CD4-positive, alpha-beta memory T cell (primary cell): ENCODE measurements at places on chromosomes 5 and 9. TPM values are rescaled to one million over a fixed set of nuclear protein-coding genes. Genes with fewer than 3 reads are reported as not detected.

DNA sequence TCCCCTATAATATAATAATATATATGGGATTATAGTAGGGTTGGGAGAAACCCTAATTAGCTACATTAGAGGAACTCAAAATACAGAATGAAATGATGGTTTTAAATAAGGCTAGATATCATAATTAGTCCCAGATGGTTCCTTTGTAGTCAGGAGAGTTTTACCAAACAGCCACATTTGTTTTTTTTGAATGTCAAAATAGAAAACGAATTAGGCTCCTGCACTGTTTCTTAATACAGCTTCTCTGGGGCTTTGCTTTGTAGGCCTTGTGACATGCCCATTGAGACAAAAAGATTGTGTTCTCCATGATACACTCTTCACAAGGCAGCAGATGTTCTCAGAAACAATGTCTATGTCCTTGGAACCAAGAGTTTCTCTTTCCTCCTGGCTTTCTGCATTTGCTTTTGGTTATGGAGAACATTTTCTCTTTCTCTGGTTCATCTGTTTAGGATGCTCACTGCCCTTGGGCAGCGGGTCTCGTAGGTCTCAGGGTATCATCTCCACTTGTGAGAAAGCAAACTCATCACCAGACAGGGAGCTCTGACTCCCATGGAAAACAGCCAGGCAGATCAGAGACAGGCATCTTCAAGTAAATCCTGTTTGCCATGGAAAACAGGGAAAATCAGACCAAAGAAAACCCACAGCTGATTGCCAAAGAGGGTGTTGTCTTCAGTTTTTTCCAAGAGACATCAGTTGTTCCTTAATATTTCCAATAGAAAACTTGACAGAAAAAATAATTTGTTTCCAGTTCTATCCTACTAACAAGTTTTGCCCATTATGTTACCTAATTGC lies 54.1 kb upstream of the RPS23 start:
- no peaks in the 10 kb centered on the region for H3K27me3 ChIP-seq
- no peaks in the 10 kb centered on the region for H3K4me1 ChIP-seq
- no peaks in the 10 kb centered on the region for H3K36me3 ChIP-seq
- H3K4me3 ChIP-seq, result no peak overlapping the region

DNA sequence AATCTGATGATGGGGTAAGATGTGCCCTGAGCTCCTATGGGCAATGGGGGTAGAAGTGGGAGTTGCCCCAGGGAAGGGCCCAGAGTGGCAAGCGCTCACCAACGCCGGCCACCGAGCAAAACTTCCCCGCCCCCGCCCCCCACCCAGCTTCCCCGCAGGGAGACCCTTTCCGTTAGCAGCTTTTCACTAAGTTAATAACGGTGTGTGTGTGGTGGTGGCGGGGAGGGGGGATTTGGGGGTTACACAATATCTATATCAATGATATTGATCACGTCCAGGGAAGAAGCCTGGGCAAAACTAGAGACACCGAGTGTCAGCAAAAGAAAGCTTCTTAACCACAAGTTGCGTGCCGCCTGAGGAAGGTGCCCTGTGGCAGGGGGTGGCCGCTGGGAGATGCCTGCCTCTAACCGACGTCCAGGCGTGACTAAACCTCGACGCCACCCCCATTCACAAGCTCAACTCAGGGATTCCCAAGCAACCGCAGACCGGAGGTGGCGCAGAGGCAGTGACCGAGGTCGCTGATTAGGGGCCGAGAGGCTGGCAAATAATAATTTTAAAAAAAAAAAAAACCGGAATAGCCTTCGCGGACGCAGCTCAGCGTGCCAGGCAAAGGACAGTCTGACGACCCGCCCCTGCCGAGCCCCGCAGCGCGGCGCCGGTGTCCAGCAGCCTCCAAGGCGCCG lies 222.6 kb downstream of the MEF2C start:
- H3K4me3 ChIP-seq, result no peak overlapping the region
- peaks cover 54% of the 10 kb centered on the region for H3K27me3 ChIP-seq
- DNase-seq, result no peak
- H3K27ac ChIP-seq, result no peak overlapping the region

DNA sequence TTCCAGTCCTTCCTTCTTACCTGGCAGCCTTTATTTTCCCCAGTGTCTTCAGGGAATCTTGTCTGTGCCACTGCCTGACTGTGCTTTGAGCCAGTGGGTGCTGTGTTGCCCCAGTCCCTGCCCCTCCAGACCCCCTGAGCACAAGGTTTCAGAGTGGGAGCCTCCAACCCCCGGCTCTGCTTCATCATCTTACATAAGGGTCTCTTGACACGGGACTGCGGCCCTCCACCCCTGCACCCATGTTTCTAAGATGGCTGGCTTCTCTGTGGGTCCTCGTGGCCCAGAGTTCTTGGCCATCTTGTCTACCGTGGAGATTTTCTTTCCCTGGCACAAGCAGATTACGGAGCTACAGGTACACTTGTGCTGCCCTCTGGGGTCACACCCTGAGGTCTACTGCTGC lies 194.1 kb downstream of the CACNA1B start:
- no peak overlapping the region for H3K27ac ChIP-seq
- H3K4me1 ChIP-seq, result no peaks in the 10 kb centered on the region
- H3K4me3 ChIP-seq, result no peak overlapping the region
- no peak for DNase-seq

GRCh38 chr9:18545636-18546360 lies 71.8 kb downstream of the ADAMTSL1 start:
- no peaks in the 10 kb centered on the region for H3K36me3 ChIP-seq
- no peaks in the 10 kb centered on the region for H3K27me3 ChIP-seq
- H3K4me1 ChIP-seq, result no peaks in the 10 kb centered on the region
- no peak overlapping the region for H3K4me3 ChIP-seq
- no peak overlapping the region for H3K27ac ChIP-seq
- no peak for DNase-seq

- H3K27me3 ChIP-seq, result no peaks in the 10 kb centered on the region
- H3K4me1 ChIP-seq, result no peaks in the 10 kb centered on the region
Observed at GRCh38 chr5:90169078-90169477, 240.5 kb downstream of the CETN3 start.

DNA sequence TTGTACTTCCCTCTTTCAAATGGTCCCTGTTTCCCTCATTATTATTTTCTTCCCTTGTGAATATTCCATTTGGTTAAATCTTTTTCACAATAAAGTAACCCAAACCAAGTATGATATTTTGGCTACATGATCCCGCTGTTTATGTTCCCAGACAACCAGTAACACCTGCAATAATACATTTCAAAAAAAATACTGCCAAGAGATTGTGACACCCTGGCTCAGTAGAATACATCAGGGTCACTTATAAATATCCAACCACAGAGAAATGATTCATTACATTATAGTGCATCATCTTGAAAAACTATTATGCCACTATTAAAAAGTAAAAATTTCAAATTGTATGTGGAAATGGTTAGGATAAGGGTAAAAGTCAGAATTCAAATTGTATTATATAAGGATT lies 7.2 kb upstream of the OXCT1 start:
- H3K27ac ChIP-seq, result no peak overlapping the region
- DNase-seq, result no peak
- H3K4me3 ChIP-seq, result no peak overlapping the region
- H3K27me3 ChIP-seq, result no peaks in the 10 kb centered on the region
- no peaks in the 10 kb centered on the region for H3K36me3 ChIP-seq
- H3K4me1 ChIP-seq, result no peaks in the 10 kb centered on the region

- no peaks in the 10 kb centered on the region for H3K36me3 ChIP-seq
- no peak for DNase-seq
- H3K4me3 ChIP-seq, result no peak overlapping the region
- H3K4me1 ChIP-seq, result no peaks in the 10 kb centered on the region
- H3K27me3 ChIP-seq, result no peaks in the 10 kb centered on the region
Observed at GRCh38 chr9:132712753-132713152, 42.5 kb downstream of the GTF3C4 start.

Gene UGT3A2
- not detected for total RNA-seq

DNA sequence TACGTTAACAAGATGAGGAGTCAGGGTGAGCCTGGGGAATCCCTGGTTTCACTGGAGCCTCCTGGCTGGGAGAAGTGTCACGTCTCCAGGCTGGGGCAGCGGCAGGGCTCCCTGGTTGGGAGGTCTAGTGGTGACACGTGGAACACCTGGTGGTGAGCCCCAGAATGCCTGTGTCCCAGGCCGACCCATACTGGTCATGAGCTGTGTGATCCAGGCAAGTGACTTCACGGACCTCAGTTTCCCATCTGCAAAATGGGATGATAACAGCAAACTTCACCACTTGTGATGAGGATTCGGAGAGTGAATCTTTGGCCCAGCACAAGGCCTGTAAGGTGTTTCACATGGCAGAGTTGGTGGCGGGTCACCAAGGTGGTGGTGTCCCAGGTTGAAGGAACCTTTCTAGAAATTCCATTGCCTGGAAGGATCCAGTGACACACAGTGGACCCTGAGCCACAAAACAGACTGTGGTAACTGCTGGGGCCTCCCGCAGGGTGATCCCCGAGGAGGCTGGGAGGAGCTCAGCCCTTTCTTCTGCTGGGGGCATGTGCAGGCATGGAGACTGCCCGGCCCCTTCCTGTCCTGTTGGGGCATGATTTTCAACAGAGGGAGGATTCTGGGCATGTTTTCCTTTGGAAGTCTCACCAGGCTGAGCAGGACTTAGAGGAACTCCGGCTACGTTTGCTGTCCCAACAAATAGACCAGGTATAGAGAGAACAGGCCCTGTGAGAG lies 153.9 kb upstream of the IER5L start:
- no peaks in the 10 kb centered on the region for H3K36me3 ChIP-seq
- H3K4me1 ChIP-seq, result peaks cover 21% of the 10 kb centered on the region
- no peak overlapping the region for H3K27ac ChIP-seq
- no peak for DNase-seq

- H3K36me3 ChIP-seq, result no peaks in the 10 kb centered on the region
- H3K27me3 ChIP-seq, result no peaks in the 10 kb centered on the region
- no peaks in the 10 kb centered on the region for H3K4me1 ChIP-seq
- no peak overlapping the region for H3K27ac ChIP-seq
- no peak for DNase-seq
Observed at GRCh38 chr5:113505181-113505580, 8.3 kb upstream of the YTHDC2 start.

Gene NTNG2
- 5.9 TPM for total RNA-seq

Gene SLC6A18
- total RNA-seq, result not detected

Gene CAVIN4
- 0.19 TPM for total RNA-seq

Gene IL7R
- total RNA-seq, result 2,440 TPM

Gene ADAMTS2
- total RNA-seq, result not detected

DNA sequence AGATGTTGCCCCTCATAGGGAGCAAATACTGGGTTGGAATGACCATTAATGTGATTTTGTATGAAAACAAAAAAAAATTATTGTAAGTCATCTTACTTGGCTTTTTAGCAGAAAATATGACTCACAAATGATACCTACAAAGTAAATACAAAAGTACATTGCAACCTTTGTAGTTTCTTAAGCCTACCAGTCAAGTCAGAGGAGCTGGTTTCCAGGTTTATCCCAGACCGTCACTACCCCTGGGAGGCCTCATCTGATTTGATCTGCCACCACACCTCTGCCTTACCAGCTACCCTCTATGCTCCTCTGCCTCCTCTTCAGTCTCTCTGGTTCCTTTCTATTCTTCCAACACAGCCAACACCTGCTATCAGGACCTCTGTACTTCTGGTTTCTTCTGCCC lies 349.9 kb upstream of the CCNH start:
- no peaks in the 10 kb centered on the region for H3K4me1 ChIP-seq
- no peak overlapping the region for H3K4me3 ChIP-seq
- H3K27ac ChIP-seq, result no peak overlapping the region
- no peak for DNase-seq
- no peaks in the 10 kb centered on the region for H3K36me3 ChIP-seq

Gene SLCO6A1
- not detected for total RNA-seq

Gene POU5F2
- 1.7 TPM for total RNA-seq

GRCh38 chr9:99906403-99907207 lies at the start of gene STX17:
Gene STX17, plus strand, starts transcription at chr9:99906654. Its CDS starts 8,586 bp downstream, at chr9:99915240.
- DNase-seq, result peak; percentile 90
- peak within 1 kb of the TSS; percentile 90 for H3K4me3 ChIP-seq
- no peaks in the 10 kb centered on the region for H3K36me3 ChIP-seq
- no peaks in the 10 kb centered on the region for H3K27me3 ChIP-seq

Gene FRMPD1
- not detected for total RNA-seq

DNA sequence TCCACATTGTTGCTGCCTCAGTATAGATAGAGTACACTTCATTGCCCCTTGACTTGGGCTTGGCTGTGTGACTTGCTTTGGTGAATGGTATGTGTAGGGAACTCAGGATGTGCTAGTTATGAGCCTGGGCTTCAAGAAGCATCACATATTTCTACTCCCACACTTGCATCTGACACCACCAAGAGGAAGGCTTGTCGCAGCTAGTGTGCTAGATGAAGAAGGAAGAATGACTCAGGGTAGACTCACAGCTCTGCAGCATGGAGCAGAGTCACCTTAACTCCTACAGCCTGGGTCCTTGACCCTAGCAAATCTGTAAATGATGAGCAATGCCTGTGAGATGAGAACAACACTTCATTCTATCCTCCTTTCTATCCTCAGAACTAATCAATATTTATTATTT lies 261.8 kb downstream of the ASTN2 start:
- DNase-seq, result no peak
- no peaks in the 10 kb centered on the region for H3K4me1 ChIP-seq
- H3K36me3 ChIP-seq, result no peaks in the 10 kb centered on the region
- H3K4me3 ChIP-seq, result no peak overlapping the region
- no peaks in the 10 kb centered on the region for H3K27me3 ChIP-seq
- no peak overlapping the region for H3K27ac ChIP-seq

DNA sequence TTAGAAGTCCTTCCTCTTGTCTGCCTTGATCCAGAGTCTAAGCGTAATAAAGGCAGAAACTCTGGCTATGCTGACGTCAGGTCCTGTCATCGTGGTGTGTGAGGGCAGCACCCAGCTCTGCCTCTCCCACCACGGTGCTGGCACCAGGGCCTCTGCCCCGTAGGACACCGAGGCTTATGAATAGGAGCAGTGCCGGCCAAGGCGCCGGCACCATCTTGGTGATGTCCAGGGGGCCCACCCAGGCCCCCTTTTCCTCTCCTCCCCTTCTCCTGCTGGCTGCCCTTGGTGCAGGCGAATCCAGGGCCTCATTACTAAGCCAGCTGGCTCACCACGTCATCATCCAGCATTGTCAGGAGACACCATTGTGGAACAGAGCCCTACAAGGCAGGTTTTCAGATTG lies 252.3 kb downstream of the FANCC start:
- no peak overlapping the region for H3K27ac ChIP-seq
- H3K4me1 ChIP-seq, result no peaks in the 10 kb centered on the region
- DNase-seq, result no peak
- H3K4me3 ChIP-seq, result no peak overlapping the region
- no peaks in the 10 kb centered on the region for H3K36me3 ChIP-seq

GRCh38 chr9:94949370-94949769 lies 222.9 kb downstream of the AOPEP start:
- H3K27ac ChIP-seq, result no peak overlapping the region
- H3K27me3 ChIP-seq, result no peaks in the 10 kb centered on the region
- H3K4me3 ChIP-seq, result no peak overlapping the region
- no peak for DNase-seq

DNA sequence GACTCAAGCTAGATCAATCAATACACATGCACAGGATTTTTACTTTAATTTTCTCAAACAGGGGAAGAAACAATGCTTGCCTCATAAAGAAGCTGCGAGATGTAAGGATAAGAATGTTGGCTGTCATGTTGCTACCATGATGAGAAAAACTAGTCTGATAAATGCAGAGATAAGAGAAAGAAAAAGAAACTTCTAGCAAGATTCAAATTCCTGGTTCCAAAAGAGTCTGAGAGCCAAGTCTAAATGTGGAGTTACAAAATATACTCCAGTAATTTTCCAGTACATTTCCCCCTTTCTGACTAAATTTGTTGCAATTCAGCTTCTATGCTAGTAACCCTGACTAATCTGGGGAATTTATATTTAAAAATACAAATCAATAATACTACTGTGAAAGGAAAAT lies 10.4 kb upstream of the ANXA1 start:
- DNase-seq, result no peak
- no peak overlapping the region for H3K4me3 ChIP-seq
- H3K27ac ChIP-seq, result no peak overlapping the region
- no peaks in the 10 kb centered on the region for H3K27me3 ChIP-seq
- H3K4me1 ChIP-seq, result no peaks in the 10 kb centered on the region
